ENCODE measurements at places on chromosomes 16 and 17.
A peak's percentile ranks its signal among the peaks of the same experiment; 100 is the strongest.

DNA sequence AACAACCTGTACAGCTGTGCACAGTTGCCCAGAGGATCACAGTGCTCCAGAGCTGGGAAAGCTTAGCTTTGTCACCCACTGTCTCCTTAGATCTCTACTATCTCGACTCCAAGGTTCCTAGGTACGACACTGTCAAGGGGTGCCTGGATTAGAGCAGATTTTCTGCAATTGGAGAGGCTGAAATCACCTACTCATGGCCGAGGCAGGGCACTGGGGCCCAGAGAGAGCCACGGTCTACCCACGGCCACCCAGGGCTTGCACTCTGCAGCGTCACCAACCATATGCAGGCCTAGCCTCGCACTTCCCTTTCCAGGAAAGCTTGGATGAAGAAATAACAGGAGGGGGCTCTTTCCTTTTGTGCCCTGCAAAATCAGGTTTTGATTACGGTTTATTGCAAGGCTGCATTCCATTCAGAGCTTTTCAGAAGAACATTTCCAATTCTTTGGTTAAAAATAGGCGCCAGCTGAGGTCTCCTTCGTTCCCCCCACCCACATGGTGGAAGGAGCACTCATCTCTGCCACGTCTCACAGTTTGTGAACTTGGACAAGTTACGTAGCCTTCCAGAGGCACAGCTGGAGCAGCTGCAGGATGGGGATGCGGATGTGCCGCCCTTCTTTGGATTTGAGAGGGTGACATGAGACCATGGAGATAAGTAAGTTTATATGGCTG is 80.0 kb downstream of the IRX5 start:
- DNase-seq = no peak

- no peak for DNase-seq
Measured at GRCh38 chr17:77381185-77381700, 240.5 kb downstream of the SEC14L1 start.

DNA sequence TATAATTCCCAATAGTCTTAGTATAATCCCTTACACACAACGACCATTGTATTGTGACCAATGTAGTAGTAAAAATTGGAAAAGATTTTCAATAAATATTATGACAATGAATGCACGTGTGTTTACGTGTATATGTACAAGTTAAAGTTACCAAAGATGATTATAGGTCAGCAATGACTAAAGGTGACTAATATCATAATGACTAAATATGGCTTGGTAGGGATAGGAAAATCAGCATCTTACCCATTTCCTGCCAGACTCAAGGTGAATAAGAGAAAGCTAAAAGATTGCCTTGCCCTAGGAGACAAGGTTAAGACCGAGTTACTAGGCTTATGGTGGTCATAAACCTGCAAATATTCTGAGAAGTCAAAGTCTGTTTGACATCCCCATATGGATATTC is 34.4 kb downstream of the CPD start:
- no peak for DNase-seq

DNA sequence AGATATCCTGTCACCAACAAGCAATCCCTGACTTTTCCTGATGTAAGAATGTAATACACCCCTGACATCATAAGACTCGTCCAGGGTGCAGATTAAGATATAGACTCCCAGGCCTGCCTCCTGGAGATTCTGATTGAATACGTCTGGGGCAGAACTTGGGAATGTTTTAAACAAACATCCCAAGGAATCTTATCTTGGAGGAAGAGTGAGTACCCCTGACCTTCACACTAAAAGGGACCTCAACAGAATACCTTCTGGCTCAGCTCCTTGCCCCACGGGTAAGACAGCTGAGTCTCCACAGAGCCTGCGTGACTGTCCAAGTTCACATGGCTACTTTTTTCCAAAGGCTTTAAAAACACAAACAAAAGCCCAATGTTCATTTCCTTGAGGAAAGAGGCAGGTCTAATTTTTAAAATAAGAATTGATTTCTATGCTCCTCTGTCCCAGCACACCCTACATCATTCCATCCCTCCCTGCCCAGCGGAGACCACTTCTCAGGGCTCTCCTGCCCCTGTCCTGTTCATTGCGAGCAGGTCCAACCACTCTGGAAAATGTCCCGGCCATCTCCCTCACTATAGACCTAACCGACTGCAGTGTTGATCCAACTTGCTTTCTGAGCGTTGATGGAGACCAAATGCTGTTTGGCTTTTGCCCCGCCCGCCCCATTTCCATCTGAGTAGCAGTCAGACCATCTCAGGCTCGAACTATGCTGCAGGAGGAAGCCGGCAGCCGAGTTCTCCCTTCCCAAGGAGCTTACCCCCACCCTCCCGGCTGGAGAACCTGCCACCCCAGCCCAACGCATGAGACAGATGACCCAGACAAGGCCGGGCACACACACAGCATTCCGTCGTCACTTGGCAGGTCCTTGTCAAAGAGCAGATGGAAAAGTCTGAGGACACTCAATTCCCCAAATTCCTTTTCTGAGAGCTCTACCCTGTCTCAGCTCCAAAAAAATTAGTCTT is 44.1 kb upstream of the MYH10 start:
- DNase-seq = no peak

DNA sequence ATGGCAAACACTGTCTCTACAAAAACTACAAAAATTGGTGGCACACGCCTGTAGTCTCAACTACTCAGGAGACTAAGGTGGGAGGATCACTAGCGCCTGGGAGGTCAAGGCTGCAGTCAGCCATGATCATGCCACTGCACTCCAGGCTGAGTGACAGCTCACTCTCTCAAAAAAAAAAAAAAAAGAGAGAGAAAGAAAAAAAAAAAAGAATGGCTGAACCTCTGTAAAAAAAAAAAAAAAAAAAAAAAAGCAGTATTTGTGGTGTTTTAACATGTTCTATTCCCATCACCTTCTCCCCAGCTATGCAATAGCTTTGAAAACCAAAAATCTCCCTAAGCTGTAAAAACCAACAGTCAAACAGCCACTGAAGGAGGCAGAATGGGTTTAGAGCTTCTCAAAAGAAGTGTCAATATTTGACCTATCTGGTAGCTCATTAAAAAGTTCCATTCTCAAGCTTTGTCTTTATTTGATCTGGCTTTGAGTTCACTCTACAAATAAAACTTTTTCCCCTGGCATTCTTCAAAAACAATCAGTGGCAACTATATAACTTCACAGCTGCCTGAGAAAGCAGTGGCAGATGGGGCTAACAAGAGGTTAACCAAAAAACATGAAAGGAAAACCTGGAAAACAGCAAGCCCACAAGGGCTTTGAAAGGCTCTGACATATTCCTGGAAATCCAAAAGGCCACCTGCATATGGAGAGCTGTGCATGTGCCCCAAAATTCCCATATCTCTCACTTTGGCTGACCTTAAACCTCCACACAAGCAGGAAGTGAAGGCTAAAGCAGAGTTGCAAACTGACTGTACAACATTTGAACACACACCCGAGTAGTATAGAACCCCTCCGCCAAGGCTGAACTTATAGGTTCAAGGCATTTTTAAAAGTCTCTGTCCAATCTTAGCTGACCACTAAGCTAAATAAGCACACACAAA is 36.0 kb downstream of the USP32 start:
- DNase-seq = no peak

DNA sequence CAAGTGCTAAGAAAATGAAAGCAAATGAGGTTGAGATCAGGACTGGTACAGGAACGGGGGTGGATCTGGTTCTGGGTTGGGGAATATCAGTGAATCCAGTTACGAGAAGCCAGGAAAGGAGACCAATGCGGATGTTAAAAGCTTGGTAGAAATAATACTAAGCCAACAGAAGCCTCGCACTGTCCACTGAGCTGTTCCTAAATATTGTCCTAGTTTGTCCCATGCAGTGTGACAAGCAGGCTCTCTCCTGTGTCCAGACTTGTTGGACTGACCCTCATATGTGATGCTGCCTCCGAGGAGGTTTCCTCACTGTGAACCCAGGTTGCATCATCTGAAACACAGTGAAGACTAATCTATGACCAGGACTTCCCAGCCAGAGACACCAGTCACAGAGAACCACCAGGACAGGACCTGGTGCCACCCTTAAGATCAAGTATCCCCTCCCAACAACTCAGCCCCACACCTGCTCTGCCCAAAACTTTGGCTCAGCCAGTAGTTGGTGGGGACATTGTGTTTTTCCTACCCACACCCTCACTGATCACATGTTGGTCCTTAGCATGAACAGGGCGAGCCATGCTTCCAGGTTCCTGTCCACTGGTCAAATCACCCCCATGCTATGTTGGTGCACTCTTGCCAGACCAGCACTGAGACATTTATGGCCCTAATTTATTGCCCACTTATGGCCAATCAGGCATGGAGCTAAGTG is 32.7 kb upstream of the SCNN1B start:
- DNase-seq = no peak

GRCh38 chr17:30271102-30271501 is 20.6 kb downstream of the BLMH start:
- no peak for DNase-seq

- peak; percentile 85 for DNase-seq
Measured at GRCh38 chr17:30970831-30971567, at the start of gene RNF135. Gene RNF135 (plus strand): TSS chr17:30971039. CDS start chr17:30971074, 35 bp downstream.

GRCh38 chr17:57761887-57762286 is 16.8 kb upstream of the CCDC182 start:
- DNase-seq = no peak

DNA sequence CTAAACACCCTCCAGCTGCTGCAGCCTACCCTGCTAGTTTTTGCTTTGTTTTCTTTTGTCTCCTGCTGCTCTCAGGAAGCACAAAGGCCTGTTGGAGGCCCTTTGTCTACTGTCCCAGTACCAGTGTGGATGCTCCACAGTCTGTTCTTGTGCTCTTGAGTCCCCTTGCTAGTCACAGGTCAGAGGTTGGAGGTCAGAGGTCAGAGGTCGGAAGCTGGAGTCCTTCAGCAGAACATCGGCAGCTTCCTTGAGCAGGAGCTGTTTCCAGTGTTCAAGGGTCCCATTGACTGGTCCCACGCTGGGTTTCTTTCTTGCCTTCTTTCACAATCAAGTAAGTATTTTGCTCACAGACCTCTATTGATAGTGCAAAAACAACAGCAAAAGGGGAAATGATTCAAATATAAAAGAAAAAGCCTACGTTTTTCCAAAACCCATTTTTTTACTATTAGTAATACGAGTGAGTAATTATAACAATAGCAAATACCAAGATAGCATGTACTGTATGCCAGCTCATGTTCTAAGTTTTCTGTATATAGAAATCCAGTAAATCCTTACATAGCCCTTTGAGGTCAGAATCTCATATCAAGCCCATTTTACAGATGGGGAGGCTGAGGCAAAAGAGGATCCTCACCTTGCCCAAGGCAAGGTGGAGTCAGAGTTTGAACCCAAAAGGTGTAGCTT is 10.9 kb upstream of the IL34 start:
- no peak for DNase-seq

GRCh38 chr17:75645889-75646637 is 12.8 kb downstream of the SMIM5 start:
- peak; percentile 52 for DNase-seq

DNA sequence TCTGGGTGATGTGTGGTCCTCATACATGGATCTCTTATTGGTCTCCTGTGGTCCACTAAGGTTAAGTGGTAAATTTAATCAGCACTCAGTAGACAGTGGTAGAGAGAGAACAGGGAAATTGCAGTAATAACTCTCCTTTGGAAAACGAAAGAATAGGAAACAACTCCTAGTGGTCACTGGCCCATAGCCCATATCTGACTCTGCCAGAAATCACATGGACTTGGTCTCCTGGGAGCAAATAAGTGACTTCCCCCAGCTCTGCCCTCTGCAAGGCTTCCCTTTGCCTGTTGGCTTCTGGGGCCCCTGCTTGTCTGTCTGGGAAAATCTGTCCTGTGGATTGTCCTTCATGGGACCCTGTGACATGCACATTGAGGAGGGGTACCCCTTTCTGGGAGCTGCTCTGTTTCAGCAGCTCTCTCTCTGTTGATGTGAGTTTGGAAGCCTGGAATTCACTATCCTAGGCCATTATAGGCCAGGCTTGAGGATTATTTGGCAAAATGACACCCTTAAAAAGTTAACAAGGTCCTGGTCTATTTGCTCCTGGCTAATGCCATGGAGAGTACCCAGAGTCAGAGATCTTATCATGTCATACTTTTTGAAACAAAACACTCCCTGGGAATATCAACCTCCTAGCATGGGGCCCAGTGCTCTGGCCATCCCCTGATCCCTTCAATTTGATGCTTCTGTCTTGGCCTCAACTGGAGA is 58.0 kb upstream of the HNF1B start:
- DNase-seq = peak; percentile 77

- peak; percentile 35 for DNase-seq
Measured at GRCh38 chr16:23836404-23837311, 875 bp downstream of the PRKCB start.

- peak; percentile 72 for DNase-seq
Measured at GRCh38 chr17:74713171-74713755, 540 bp upstream of the CD300LF start.

- peak; percentile 60 for DNase-seq
Measured at GRCh38 chr17:13030459-13031300, 12.9 kb upstream of the ELAC2 start.

GRCh38 chr17:1566505-1567199 is 4.1 kb upstream of the PITPNA start:
- peak; percentile 68 for DNase-seq

DNA sequence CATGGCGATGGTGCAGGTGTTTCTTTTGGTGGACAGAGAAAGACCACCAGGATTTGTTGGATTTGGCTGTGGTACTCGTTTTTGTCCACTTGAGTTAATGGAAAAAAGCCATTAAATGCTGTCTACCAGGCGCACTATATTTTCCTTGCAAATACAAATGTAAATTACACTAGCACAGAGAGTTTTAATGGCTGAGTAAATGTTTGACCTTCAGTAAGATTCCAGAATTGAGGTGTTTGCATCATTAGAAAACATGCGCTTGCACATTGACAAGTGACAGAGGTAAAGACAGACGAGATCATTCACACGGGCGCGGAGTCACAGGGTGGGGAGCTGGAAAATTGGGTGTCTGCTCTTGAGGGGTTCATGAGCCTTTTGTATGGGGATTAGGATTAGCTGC is 53.5 kb upstream of the AKTIP start:
- no peak for DNase-seq

DNA sequence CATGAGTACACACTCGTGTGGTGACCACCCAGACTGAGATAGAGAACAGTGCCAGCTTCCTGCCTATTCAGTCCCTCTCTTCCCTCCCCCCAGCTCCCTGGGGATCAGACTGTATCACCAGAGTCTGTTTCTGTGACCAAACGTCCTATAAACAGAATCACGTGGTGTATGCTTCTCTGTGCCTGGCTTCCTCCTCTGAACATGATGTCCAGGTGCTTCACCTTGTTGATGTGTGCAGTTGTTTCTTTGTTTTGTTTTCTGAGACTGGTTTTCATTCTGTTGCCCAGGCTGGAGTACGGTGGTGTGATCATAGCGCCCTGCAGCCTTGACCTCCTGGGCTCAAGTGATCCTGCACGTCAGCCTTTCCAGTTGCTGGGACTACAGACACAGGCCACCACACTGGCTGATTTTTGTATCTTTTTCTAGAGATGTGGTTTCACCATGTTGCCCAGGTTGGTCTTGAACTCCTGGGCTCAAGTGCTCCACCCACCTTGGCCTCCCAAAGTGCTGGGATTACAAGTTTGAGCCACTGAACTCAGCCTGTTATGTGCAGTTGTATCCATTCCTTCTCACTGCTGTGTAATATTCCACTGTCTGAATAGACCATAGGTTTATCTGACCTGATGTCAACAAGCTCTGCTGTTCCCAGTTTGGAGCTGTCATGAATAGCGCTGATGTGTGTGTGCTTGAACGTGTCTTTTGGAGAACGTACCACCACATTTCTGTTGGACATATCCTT is 28.9 kb upstream of the PRM1 start:
- no peak for DNase-seq

- DNase-seq = no peak
Measured at GRCh38 chr17:49387498-49388289, 25.6 kb upstream of the ZNF652 start.
